ENCODE measurements at places on chromosomes 1 and 21.

DNA sequence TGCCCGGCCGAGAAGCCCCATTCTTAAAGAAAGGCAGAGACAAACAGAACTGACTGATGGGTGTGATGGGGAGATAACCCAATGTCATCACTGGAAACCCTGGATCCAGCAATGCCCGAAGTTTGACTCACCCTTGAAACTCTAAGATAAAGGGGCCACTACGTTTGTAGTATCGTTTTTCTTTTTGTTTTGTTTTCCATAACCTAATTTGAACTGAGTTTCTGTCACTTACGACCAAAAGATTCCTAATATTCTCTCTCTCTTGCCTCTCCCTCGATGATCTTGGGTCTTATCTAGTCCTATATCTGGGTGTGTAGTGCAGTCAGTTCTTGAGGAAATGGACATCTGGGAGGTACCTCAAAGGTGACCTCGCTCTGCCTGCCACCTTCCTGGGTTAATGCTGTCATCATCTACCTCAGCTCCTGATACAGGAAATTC is 57.8 kb upstream of the ID3 start:
- no peak overlapping the region for H3K4me3 ChIP-seq
- peaks cover 4% of the 10 kb centered on the region for H3K27me3 ChIP-seq
- no peak for DNase-seq
- no peaks in the 10 kb centered on the region for H3K36me3 ChIP-seq
- H3K27ac ChIP-seq: no peak overlapping the region
- peaks cover 12% of the 10 kb centered on the region for H3K4me1 ChIP-seq

DNA sequence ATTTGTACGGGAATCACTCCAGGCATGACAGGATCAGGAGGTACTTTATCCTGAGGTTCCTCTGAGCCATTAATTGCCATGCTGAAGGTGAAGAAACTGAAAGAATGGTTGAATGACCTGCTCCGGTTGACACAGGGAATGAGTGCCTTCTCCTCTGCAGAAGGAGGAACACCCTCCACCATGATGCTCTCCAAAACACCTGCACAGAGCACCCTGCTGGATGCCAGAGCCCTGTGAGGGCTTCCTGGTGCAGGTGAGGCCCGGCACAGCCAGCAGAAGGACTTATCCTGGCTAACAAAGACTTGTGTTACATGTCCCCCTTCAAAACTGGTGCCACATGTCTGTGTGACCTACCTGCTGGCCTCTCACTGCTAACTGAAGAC is 14.3 kb upstream of the LBR start:
- H3K27ac ChIP-seq: peak overlapping the region; percentile 52
- no peaks in the 10 kb centered on the region for H3K27me3 ChIP-seq
- H3K36me3 ChIP-seq: no peaks in the 10 kb centered on the region
- H3K4me3 ChIP-seq: no peak overlapping the region

DNA sequence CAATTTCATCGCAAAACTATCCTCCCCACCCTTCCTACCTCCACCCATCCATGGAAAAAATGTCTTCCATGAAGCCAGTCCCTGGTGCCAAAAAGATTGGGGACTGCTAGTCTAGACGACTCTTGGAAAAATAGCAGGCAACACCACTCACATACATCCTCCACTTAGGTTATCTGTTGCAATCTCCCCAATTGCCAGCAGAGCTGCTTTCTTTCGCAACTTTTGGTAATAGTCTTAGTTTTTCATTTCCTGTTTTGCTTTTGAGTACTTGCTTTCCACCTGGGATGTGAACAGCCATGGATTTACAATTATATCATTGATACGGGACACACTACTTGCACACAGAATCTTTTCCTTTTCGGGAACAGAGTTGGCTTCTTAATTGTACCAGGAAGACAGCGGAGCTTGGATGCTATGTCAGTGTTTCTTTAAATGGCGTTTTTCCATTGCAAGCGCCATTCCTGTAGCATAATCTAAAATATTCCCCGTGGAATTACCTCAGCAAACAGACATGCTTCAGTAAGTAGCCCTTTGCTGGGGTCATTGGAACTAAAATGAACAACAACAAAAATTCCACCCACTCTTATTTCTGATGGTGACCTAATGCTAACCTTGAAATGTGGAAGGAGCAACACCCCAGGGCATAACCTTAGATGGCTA is 183.3 kb upstream of the ADGRL2 start:
- H3K27me3 ChIP-seq: no peaks in the 10 kb centered on the region
- H3K27ac ChIP-seq: no peak overlapping the region
- no peak for DNase-seq
- H3K36me3 ChIP-seq: no peaks in the 10 kb centered on the region
- no peaks in the 10 kb centered on the region for H3K4me1 ChIP-seq

- peaks cover 4% of the 10 kb centered on the region for H3K36me3 ChIP-seq
- no peak overlapping the region for H3K4me3 ChIP-seq
- no peaks in the 10 kb centered on the region for H3K4me1 ChIP-seq
- peak; percentile 71 for DNase-seq
Observed at GRCh38 chr1:2375246-2375922, 16.0 kb downstream of the MORN1 start.

GRCh38 chr1:26541816-26542711 is 12.5 kb downstream of the RPS6KA1 start:
- no peaks in the 10 kb centered on the region for H3K27me3 ChIP-seq
- peak overlapping the region; percentile 87 for H3K27ac ChIP-seq
- peaks cover 13% of the 10 kb centered on the region for H3K36me3 ChIP-seq

DNA sequence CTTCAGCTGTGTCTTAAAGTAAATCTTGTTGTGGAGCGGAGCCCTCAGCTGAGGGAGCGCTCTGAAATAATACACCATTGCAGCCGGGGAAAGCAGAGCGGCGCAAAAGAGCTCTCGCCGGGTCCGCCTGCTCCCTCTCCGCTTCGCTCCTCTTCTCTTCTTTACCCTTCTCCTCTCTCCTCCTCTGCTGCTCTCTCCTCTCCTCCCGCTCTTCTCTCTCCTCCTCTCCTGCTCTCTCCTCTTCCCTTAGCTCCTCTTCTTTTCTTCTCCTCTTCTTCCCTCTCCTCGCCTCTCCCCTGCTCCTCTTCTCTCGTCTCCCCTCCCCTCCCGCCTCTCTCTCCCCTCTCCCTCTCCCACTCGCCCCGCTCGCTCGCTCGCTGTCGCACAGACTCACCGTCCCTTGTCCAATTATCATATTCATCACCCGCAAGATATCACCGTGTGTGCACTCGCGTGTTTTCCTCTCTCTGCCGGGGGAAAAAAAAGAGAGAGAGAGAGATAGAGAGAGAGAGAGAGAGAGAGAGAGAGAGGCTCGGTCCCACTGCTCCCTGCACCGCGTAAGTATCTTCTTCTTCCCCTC is at the start of gene PROX1:
PROX1 (plus strand) TSS at position 47 of the 580 bp plus-strand sequence. CDS start 8,563 bp downstream, outside the sequence.
- peaks cover 33% of the 10 kb centered on the region for H3K27me3 ChIP-seq
- peaks cover 34% of the 10 kb centered on the region for H3K4me1 ChIP-seq
- no peaks in the 10 kb centered on the region for H3K36me3 ChIP-seq
- peak within 1 kb of the TSS; percentile 42 for H3K27ac ChIP-seq

GRCh38 chr1:11680270-11681070 is 478 bp downstream of the MAD2L2 start:
- H3K27me3 ChIP-seq: no peaks in the 10 kb centered on the region
- peaks cover 15% of the 10 kb centered on the region for H3K4me1 ChIP-seq
- H3K36me3 ChIP-seq: peaks cover 21% of the 10 kb centered on the region
- H3K4me3 ChIP-seq: peak overlapping the region; percentile 33
- H3K27ac ChIP-seq: peak overlapping the region; percentile 84

GRCh38 chr21:37866027-37866426 is 50.2 kb downstream of the KCNJ6 start:
- no peaks in the 10 kb centered on the region for H3K36me3 ChIP-seq
- H3K27me3 ChIP-seq: no peaks in the 10 kb centered on the region
- H3K4me3 ChIP-seq: no peak overlapping the region

DNA sequence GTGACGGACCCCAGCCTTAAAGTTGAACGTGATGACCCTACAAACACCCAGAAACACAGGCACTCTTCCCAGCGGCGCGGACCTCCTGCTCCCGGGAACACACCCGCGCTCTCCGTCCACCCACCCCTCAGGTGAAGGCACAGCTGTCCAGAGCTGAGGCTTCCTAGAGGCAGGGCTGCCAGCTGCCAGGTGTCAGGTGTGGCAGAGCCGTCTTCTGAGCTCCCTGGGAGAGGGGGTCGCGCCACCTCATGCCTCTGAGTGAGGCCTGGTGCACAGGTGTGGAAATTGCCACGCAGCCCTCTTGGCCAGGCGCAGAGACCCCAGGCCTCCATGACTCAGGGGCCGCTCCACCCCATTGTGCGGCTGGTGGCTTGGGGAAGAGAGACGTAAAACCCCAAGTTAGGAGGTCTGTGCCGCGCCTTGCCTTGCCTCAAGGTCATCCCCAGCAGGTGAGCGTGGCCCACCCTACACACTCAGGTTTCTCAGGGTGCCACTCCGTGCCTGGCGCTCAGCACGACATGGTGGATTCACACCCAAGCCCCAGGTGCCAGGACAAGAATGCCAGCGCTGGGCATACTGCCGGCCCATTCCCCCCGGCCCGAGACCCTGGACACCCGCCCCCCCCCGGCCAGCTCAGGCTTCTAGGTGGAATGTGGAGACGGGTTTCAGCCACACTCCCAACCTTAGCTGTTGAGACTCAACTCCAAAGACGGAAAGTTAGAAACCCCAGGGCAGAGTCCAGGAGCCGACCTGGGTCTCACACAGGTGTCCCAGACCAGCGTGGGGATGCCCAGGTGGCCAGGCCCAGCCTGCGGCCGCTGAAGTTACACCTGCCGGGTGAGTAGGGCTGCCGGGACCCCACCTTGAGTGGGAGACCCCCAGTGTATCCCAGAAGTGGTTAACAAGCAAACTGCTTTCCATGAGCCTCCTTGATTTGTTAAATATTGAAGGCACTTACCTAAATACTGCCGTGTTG is 8.4 kb downstream of the FAAP20 start:
- H3K4me1 ChIP-seq: peaks cover 19% of the 10 kb centered on the region
- H3K27ac ChIP-seq: no peak overlapping the region
- H3K27me3 ChIP-seq: no peaks in the 10 kb centered on the region
- no peak overlapping the region for H3K4me3 ChIP-seq
- DNase-seq: peak; percentile 63

GRCh38 chr1:235012436-235013210 is 116.0 kb downstream of the TOMM20 start:
- DNase-seq: no peak
- no peaks in the 10 kb centered on the region for H3K27me3 ChIP-seq
- no peak overlapping the region for H3K4me3 ChIP-seq
- no peaks in the 10 kb centered on the region for H3K36me3 ChIP-seq

DNA sequence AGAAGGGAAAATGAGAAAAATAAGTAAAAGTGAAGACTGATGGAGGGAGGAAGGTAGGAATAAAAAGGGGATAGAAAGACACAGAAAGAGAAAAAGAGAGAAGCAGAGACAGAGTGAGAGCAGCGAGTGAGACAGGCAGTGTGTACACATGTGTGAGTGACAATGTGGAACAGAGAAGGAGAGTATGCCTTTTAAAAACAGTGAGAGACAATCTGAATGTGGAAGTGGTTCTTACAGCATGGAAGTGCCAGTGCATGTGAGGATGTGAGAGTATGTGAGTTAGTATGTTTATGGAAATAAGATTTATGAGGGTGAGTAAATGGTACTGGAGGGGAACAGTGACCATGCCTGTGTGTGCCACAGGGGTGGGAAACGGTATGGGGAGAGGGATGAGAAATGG is 1.2 kb downstream of the NEGR1 start:
- DNase-seq: no peak
- H3K4me3 ChIP-seq: peak overlapping the region; percentile 58
- peak overlapping the region; percentile 19 for H3K27ac ChIP-seq
- H3K36me3 ChIP-seq: no peaks in the 10 kb centered on the region

- no peaks in the 10 kb centered on the region for H3K27me3 ChIP-seq
- peak; percentile 54 for DNase-seq
- no peak overlapping the region for H3K27ac ChIP-seq
- H3K36me3 ChIP-seq: no peaks in the 10 kb centered on the region
- H3K4me3 ChIP-seq: no peak overlapping the region
Observed at GRCh38 chr1:36534711-36535412, 52.1 kb upstream of the CSF3R start.

GRCh38 chr1:84995484-84996334 is 1.2 kb downstream of the MCOLN2 start:
- peaks cover 24% of the 10 kb centered on the region for H3K4me1 ChIP-seq
- H3K27ac ChIP-seq: no peak overlapping the region
- peak overlapping the region; percentile 53 for H3K4me3 ChIP-seq

DNA sequence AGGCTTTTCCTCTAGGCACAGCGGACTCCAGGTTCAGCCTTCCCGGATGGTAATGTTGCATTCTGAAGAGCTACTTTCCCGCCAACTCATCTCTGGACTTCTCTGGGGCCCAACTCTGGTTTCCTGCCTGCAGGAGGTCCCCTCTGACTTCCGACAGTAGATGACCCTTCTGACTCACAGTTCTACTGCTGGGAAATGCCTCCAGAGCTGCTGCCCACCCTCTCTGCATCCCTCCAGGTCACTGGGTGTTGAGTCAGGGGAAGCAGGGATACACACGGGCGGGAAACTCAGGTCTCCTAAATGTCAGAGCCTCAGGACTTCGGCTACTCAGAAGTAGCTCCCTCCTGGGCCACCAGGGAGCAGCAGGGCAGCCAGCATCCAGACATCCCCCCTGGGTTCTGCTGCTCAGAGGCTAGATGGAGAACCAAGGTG is 2.1 kb upstream of the KIF21B start:
- DNase-seq: no peak
- H3K36me3 ChIP-seq: no peaks in the 10 kb centered on the region
- H3K4me1 ChIP-seq: peaks cover 54% of the 10 kb centered on the region
- no peaks in the 10 kb centered on the region for H3K27me3 ChIP-seq
- H3K4me3 ChIP-seq: no peak overlapping the region

DNA sequence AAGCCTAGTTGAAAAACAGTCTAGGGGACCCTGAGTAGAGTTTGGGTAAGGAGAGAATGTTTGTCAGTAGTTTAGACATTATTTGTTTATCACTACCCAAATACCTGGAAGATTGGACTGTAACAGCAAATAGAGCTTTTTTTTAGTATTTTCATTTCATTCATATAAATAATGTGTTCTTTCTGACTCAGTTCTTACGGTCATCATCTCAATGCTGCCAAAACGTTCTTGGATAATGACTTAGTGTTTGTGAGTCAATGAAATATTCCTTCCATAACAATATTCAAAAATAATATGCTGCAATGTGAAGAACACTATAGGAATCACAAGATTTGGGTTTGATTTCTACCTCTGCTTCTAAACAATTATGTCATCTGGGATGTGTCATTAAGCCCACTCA is 400.0 kb upstream of the PKN2 start:
- H3K27me3 ChIP-seq: no peaks in the 10 kb centered on the region
- H3K36me3 ChIP-seq: no peaks in the 10 kb centered on the region
- no peak overlapping the region for H3K27ac ChIP-seq
- DNase-seq: no peak

GRCh38 chr1:230948301-230948700 is 30.4 kb downstream of the TTC13 start:
- H3K27ac ChIP-seq: no peak overlapping the region
- no peak overlapping the region for H3K4me3 ChIP-seq
- no peak for DNase-seq
- peaks cover 19% of the 10 kb centered on the region for H3K36me3 ChIP-seq
- no peaks in the 10 kb centered on the region for H3K4me1 ChIP-seq

DNA sequence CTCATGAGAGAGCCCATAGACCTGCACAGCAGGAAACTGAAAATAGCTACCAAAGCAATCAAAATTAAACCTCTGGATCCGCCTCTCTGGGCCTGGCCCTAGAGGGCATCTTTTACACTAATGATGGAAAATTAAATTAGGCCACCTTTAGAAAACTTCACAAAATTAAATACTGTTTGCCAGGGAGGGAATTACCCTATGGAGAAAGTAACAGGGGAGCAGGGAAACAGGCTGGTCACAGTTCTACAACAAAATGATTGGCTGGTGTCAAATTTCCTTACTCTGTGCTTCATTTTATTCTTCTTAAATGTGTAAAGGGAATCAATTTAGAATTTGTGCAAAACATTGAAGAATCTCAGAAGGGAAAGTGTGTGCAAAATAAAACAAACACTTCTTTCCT is 62.4 kb downstream of the SPATA46 start:
- no peak overlapping the region for H3K4me3 ChIP-seq
- no peak for DNase-seq
- no peaks in the 10 kb centered on the region for H3K4me1 ChIP-seq
- H3K27ac ChIP-seq: no peak overlapping the region
- no peaks in the 10 kb centered on the region for H3K36me3 ChIP-seq
